ENCODE measurements at places on chromosomes 3 and 15.

DNA sequence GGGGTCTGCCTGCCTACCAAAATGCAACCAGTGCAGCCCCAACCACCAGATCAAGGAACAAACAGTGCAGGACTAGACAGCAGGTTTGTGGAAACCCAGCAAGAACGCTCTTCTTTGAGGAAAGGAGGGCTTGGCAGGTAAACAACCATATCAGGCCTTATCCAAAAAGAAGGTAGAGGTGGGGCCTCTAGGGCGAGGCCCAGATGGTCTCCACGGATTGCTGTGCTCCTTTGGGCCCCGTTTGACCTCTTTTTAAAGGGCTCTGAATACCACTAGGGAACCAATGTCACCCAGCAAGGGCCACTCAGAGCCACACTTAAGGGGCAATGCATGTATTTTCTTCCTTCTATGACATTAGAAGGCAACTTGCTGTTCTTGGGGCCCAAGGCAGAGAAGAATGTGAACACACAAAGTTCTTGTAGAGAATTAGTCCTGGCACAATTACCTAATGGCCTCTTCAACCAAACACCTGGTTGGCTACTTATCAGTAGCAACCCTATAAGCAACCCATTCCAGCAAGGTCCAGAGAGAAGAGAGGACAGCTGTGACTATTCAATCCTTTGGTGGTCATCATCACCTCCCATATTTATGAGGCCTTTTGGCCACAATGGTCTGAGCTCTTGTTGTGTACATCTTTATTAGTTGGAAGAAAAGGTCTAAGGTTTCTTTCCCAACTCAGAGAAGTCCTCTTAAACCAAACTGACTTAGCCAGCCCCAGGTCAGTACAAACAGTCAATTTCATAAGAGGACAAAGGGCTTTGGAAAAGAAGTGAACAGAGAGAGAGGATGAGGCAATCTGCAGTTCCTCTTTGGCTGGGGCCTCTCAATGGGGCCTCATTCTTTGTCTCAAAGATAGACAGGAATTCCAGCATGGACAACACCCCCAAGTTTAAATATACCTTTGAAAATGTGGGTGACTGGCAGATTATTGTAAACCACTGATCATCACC, 36.0 kb downstream of the FOXP1 start:
- DNase-seq = no peak

- no peak for DNase-seq
Observed at GRCh38 chr3:70972855-70973254, 610.7 kb downstream of the FOXP1 start.

- DNase-seq = no peak
Observed at GRCh38 chr15:67340630-67341029, 86.0 kb downstream of the IQCH start.

DNA sequence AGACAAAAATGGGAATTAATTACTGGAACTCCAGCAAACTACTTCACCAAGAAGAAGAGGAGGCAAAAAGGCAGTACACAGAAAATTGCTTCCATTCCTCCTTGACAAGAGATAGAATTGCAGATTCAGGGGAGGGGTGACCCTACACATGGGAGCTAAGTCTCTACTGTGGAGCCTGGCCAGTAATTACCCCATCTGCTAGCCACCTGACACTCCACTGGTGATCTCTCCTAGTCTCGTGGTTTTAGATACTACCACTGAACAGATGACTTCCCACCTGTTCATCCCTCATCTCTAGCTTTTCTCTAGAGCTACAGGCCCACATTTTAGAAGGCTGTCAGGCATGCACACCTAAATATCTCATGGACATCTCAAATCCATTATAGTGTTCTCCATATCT, 224.3 kb upstream of the NR2F2 start:
- DNase-seq = no peak

DNA sequence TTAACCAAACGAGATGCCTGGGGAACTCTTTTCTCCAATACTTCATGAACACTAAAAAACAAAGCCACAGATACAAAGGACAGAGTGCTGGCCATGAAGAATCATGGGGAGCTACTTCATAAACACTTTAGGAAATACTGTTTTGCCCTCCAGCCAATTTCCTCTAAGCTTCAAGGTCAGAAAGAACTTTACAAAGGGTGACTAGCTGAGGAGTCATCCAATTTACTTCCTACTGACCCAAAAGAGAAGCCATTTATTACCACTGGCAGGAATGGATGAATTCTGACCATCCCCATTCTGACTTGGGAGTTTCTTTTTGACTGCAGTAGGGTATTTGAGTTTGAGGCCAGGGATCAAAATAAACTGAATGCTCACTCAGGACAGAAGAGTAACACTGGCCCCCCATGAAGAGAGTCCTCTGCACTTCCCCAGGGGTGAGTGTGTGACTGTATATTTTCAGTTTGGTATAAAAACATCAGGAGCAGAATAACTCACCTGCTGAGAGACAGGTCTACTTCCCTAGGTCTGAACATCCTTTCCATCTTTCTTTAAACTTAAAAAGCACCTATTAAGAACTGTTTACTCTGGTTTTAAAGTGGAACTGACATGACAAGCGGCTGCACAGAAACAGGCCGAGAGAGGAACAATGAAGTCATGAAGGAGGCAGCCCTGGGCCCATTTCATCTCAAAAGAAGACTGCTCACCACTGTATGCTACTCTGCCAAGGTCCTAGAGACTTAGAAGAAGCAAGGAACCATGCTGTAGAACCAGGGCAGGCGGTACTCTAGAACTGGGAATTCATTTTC, 203.6 kb downstream of the TNIK start:
- no peak for DNase-seq

DNA sequence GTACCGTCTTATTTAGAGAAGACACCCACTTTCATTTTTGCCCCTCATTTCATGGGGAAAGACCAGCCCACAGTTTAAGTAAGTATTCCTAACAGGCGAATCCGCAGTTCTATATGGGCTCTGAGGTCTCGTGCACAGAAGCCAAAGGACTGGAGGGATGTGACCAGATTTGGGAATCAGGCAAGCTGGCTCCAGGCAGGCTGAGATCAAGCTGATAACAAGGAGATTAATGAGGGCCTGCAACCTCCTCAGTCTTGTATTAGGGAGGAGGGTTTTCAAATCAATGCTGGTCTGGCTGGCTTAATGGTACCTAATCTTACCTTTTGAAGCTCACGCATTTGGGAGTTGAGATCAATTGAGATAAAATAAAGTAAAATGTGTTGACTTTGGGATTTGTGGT, 15.3 kb downstream of the ST8SIA2 start:
- DNase-seq = no peak

DNA sequence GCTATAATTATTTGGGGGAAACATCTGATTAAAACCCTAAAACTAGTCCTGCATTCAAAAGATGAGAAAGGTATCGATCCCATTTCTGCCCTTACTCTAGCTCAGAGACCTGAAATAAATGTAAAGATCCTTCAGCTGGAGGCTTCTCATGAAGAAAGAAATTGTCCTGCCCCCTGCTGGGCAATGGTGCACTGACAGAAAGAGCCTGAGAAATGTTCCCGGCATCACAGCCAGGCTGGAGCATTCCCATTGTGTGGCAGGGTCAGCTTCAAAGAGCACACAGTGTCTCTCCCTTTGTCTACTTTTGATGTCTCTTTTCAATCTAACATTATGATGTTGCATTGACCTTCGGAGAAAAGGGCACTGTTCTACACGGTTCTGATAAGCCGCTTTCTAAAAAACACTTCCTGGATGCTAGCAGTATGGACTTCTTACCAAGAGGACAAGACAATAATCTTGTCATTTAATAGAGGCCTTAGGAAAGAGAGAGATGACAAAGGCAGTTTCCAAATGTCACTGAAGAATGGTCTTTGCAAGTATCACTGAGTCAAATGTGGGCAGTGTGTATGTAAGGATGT, 287.5 kb downstream of the MAGI1 start:
- DNase-seq = no peak

GRCh38 chr3:132174500-132174899, 139.7 kb upstream of the CPNE4 start:
- DNase-seq = no peak

DNA sequence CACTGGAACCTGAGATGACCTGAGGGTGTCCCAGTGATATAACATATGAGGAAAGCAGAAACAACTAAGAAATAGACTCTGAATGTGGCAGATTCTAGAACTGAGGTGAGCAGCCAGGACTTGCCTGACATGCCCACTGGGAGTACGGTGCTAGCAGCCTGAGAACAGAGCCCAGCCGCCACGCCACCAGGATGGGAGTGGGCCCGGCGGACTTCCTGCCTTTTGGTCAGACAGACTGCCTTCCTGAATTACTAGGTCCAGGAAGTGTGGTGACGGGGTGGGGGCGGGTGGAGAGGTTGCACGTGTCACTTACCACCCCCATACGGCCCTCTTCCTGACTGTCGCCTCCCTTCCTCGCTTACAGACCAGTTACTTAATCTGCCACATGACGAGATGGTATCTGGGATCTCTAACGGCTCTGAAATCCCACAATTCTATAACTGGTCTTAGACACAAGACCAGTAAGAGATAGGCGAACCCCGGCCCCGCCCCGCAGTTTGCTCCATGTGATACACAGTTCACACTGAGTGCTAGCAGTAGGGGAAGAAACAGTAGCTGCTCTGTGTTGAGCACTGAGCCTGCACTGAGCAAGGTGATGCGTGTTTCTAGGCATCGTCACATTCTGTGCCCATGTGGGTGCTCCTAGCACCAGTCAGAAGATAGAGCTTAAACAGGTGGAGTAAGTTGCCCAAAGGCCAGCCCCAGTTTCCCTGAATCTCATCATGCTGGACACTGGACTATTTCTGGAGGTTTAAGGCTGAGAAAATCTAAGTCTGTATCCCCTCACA, 95.7 kb downstream of the CPN2 start:
- DNase-seq = no peak

- no peak for DNase-seq
Observed at GRCh38 chr15:80609512-80609946, 85.6 kb upstream of the ABHD17C start.

DNA sequence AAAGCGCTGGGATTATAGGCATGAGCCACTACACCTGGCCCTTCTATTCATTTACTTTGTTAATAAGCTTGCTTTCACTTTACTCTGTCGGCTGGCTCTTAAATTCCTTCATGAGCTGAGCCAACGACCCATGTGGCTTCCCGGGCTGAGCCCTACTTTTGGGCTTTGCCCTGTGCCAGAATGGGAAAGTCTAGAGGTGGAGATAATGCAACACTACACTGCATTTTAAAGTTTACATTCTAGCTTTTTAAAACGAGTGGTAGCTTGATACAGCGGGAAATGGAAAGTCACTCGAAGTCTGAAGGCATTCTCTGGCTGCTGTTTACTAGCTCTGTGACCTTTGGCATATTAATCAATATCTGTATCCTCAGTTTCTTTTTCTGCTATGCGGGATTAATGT, 49.0 kb upstream of the ZNF280D start:
- DNase-seq = no peak

DNA sequence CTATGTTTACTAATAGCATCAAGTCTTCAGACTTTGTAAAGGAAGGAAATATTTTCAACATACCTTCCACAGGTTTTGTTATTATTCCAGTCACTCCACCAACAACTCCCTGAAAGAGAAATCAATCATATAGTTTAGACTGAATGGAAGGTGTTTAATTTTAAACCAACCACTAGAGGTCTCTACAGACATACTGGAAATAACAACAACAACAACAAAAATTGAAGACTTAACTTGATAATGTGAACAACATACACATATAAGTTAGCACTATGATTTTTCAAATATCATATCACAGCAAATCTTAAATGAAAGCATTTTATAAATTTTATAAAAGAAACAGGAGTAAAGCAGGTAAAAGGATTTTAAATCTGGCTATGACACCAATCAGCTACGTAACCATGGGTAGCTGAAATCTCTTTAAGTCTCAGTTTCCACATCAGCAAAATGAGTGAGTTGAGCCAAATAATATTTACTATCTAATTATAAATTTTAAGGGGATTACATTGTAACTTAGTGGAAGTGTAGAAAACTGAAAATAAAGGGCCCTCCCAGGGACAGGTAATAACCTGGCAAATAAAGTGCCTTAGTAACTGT, 188.2 kb downstream of the VPS13C start:
- no peak for DNase-seq

- no peak for DNase-seq
Observed at GRCh38 chr15:62107571-62108121, 40.9 kb downstream of the C2CD4A start.

DNA sequence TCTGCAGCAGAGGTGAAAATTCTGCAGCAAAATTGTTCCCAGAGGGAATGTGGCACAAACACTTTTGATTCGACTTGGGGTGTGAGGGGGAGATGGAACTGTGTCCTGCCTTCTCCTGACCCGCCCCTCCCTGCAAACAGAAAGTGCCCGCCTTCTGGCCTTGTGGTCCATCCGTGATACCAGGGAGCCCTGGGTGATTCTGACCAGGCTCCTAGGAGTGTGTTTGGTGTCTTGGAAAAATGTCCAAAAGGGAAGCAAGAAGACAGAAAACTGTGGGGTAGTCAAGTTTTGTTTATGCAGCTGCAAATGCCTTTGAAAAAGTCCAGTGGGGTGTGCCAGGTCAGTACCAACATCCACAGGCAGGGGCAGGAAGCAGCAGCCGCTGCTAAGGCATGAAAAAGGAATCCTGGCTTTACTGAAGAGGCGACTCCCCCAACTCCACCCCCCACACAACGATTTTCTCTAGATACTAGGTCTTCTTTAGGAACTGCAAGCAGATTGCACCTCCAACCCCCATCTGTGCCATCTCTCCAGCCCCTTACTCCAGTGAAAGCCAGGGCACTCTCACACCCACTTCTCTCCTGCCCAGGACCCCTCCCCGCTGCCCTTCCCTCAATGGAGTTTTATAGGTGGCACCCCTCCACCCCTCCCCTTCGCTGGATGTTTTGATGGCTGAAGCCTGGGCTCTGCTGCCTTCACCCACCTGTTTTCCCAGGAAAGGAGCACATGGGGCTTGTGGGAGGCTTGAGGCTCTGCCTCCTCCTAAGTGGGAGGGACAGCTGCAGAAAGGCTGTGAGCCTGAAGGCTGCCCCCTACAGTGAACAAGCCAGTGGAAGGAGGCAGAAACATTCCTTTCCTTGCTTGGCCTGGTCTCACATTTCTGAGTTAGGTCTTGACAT, 82.4 kb upstream of the HERC1 start:
- DNase-seq = no peak

DNA sequence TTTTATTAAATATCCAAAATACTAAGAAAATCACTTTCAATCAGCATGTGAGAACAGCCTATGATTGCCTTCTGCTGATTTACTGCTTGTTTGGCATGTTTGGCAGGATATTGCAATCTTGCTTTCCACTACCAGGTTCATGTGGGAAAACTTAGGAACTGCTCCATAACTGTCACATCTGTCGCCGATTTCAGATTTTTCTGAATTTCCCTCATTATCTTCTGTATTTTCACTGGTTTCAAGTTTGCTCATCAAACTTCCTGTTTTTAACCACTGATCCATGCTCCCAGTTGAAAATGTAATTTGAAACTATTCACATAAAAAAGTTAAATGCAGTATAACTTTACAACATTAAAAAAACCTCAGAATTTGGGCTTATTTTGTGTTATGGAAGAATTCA, 93.0 kb downstream of the NFKBIZ start:
- no peak for DNase-seq

DNA sequence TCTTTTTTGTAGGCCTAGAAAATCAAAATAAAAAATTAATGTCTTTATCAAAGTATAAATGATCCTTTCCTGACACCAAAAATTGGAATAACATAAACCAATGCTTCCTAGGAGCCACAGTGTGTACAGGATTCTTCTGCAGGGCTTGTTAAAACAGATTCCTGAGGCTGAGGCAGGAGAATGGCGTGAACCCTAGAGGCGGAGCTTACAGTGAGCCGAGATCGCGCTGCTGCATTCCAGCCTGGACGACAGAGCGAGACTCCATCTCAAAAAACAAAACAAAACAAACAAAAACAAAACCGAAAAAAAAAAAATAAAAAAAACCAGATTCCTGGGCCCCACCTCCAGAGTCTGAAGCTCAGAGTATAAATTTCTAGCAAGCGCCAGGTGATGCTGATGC, 78.0 kb downstream of the PEX5L start:
- DNase-seq = no peak
